Effector memory CD8-positive, alpha-beta T cell (primary cell): ENCODE measurements at places on chromosomes 7 and 10.

DNA sequence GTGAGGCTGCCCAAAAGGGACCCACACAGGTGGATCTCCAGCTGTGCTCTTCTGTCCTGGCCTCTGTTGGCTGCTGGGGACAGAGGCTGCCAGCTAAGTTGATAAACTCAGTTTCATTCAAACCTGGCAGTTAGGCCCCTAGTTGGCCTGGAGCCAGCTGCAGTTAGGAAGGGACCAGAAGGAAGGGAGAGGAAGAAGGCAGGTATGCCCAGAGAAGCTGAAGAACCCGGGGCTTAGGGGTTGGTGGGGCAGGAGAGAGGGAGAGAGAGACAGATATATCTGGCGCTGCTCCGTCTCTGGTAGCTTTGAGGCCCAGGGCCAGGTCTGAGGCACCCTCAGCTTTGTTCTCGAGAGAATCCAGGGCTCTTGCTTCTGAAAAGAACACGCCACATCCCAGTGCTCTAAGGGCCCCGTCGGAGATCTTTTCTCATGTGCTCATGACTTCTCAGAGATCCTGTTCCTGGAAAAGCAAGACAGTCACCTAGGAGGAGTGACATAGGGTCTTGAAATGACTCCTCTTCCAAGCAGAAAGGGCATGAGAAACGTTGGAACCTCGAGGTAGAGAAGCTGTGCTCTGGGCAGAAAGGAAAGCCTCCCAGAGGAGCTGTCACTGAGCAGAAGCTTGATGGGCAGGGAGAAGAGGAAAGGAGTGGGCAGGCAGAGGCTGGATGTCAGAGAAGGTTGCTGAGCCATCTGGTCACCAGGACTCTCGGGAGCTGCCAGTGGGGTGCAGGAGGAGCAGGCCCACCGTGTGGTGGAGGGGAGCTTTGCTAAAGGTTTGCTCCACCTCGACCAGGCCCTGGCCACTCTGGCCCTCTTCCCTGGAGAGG, 153.6 kb downstream of the ARHGAP21 start:
- no peak for DNase-seq

DNA sequence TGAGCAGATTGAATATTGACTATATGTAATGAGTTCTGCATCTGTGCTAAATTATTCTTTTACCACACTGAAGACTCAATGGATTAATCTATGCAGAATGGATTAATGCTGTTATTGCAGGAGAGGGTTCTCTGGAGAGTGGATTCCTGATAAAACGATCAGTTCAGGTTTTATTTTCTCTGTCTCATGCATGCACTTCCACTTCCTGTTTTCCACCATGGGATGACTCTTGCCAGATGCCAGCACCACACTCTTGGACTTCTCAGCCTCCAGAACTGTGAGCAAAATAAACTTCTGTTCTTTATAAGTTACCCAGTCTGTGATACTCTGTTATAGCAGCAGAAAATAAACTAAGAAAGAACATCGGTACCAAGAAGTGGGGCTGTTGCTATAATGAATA, 207.5 kb downstream of the KCND2 start:
- no peak for DNase-seq

DNA sequence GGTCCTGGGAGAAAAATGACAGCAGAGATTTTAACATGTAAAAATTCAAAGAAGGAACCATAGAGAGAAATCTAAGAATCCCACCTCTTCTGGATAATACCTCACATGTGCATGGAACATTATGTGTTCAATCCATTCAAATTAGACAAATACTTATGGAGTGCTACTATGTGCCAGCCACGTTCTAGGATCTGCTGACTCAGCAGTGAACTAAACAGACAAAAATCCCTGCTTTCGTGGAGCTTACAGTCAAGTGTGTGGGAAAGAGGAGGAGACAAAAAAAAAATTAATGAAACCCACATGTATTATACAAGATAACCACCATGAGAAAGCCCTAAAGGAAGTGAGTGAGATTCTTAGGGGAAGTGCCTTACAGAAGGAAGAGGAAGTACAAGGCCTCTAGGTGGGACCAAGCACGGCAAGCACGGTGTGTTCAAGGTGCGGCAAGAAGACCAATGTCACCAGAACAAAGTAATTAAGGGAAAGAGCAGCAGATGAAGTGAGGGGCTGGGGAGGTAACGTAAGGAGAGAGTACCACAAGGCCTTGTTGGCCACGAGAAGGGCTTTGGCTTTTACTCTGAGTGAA, 71.0 kb downstream of the SLC25A13 start:
- DNase-seq = no peak

DNA sequence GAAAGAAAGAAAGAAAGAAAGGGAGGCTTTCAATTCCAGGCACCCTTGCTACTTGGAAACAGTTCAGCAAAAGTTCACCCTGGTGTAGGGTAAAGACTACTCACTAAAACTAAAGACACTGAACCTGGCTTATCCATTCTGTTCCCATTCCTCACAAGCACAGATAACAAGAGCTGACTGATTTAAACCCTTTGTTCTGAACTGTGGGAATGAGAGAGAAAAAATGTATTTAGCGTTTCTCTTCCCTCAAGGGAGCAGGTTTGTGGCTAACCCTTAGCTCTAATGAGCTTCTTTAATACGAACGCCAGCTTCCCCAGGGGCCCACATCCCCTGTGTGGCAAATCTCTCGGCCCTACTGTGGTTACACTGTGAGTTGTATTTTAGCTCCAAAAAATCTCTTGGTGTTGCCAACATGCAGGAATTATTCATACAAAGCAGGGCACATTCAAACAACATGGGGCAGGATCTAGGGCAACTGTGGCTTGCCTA, 23.3 kb downstream of the PRTFDC1 start:
- DNase-seq = no peak
